ENCODE measurements at places on chromosomes 6 and 20.

DNA sequence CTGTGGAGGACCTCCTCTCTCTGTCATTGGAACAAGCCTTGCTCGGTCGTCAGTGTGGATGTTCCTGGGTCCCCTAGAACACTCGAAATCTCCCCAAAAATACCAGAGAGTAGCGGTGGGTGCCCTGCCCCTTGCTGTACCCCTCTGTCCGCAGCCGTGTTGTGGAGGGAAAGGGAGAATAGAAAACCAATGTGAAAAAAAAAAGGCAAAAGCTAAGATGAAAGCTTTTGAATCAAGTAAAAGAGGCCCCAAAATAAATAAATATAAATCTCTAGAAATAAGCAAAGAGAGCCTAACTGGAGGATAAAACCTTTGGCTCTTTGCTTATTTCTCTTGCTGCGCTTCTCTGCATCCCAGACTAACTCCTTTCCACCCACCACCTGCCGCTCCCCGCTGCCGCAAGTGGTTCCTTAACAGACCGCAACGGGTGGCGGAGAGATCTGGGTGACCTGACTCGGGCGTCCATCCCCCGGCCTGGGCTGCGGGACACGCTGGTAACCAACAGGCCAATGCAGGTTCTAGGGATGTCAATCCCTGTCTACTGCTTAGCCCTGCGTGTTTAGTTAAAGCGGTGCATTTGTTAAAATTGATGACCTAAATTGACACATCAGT is 110.0 kb downstream of the GPX5 start:
- no peak for DNase-seq

- peak; percentile 65 for DNase-seq
Observed at GRCh38 chr6:35368038-35368887, 25.9 kb downstream of the PPARD start.

GRCh38 chr6:25547797-25548196 is 104.2 kb upstream of the SCGN start:
- DNase-seq: no peak

- no peak for DNase-seq
Observed at GRCh38 chr6:135328136-135328535, 147.0 kb downstream of the MYB start.

GRCh38 chr6:54096811-54097210 is 14.4 kb upstream of the MLIP start:
- no peak for DNase-seq

DNA sequence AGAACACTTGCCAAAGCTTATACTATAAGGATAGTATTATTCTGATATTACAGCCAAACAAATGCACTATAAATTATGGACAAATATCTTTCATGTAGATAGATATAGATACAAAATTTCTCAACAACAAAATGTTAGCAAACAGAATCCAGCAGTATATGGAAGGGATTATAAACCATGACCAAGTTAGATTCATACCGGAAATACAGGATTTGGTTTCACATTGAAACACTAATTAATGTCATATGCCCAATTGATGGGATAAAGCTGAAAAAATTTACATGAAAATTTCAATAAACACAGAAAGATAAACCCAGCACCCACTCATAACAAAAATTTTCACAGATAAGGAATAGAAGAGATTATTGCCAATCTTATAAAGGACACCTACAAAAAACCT is 770.3 kb upstream of the SLC35B3 start:
- no peak for DNase-seq
